ENCODE measurements at places on chromosomes 4 and X. TPM values are rescaled to one million over a fixed set of nuclear protein-coding genes. Genes with fewer than 3 reads are reported as not detected.

The ZDHHC15 gene
- 1.5 TPM for polyA plus RNA-seq

The TMPRSS11B gene
- polyA plus RNA-seq: 0.03 TPM

DNA sequence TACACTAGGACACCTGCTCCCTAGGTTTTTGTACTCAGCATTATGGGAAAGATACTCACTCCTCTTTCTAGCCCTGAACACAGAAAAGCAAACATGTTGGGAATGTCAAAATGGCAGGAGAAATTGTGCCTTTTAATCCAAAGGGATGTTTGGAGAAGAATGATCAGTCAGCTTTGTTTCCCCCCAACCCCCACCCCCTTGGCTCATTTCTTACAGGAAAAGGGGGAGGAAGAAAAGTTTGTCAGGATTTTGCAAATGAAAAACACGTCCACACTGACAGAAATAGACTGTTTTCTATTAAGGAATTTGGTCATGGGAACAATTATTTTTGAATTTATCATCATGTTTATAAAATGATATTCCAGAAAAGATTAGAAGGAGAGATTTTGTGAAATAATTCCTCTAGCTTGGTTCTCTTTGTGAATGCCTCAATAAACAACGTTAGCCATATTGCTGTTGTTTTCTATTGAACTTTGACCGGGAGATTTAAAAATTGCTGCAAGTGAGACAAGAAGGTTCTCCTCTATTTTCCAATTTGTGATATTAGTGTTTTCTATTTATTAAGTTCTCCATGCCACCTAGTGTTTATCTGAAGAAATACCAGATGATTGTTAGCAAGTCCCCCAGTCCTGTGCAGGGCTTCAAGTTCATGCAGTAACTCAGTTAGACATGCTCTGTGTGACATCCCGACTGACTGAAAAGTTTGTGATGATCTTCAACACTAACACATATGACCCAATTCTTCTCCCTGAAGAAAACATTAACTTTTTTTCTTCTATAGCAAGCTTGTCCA is 31.3 kb upstream of the TFDP3 start:
- no peak for DNase-seq

- DNase-seq: no peak
Observed at GRCh38 chrX:19627081-19627480, 111.8 kb upstream of the MAP3K15 start.

The SLC7A11 gene
- polyA plus RNA-seq: 0.96 TPM

The NUDT10 gene
- polyA plus RNA-seq: 4.6 TPM

The MAGEB2 gene
- not detected for polyA plus RNA-seq

The SPANXC gene
- not detected for polyA plus RNA-seq

DNA sequence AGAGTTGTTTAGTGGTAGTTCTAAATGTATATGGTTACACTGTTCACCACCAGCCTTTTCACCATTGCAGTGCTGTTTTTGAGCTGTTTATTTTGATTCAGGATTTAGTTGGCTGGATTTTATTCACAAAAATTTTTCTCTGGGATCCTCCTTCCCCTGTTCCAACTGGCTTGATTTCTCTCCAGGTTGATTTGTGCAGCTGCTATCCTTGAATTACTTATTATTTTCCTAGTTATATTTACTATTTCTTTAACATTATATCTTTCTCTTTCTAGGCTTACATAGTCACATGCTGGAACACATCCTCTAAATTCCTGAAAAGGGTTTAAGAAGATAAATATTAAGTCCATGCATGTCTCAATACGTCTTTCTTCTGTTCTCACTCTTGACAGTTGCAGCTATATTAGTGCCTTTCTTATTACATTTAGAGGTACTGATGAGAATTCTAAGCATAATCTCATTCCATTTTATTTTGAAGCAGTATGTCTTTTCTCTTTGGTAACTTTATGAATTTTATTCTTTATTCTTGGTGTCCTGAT is 82.2 kb downstream of the SUPT20HL2 start:
- no peak for DNase-seq

The F8A2 gene
- not detected for polyA plus RNA-seq

The NDST3 gene
- polyA plus RNA-seq: 0.85 TPM

The CT45A10 gene
- not detected for polyA plus RNA-seq

GRCh38 chr4:111988514-111988913 is 156.7 kb upstream of the FAM241A start:
- DNase-seq: no peak

DNA sequence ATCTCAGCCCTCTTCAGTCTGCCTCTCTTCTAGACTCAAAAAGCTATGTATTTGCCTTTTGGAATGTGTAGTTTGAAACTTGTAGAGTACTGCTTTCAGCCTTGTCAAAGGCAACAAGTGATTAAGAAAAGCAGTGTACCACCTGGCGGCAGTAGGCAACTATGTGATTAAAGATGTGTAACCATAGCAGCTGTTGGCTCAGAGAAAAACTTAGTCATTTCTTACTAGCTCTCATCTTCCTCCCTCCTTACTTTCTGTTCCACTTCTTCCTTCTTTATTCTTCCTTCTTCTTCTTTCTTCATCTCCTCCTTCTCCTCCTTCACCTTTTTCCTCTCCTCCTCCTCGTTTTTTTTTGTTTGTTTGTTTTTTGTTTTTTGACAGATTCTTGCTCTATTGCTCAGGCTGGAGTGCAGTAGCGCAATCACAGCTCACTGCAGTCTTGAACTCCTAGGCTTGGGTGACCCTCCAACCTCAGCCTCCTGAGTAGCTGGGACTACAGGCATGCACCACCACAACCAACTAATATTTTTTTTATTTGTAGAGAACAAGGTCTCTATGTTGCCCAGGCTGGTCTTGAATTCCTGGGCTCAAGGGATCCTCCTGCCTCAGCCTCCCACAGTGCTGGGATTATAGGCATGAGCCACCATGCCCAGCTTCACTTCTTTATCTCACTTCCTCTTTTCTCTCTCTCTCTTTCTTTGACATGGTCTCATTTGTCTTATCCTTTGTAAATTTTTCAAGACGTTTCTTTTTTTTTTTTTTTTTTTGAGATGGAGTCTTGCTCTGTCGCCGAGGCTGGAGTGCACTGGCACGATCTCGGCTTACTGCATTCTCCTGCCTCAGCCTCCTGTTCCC is 32.6 kb downstream of the ABHD18 start:
- no peak for DNase-seq

DNA sequence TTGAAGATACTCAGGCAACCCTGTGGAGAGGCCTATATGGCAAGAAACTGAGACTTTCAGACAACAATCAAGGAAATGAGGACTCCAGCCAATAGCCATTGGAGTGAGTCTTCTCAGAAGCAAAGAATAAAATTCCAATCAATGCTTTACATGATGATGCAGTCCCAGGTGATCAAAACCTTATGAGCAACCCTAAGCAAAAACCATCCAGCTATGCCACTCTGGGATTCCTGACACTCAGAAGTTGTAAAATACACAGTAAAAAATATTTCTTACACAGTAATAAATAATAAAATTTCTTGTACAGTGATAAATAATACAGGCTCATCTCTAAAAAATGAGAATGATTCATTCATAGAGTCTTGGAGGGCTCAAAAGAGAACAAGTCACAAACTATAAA is 150.6 kb downstream of the IL15 start:
- DNase-seq: no peak

The REPS2 gene
- polyA plus RNA-seq: 3.7 TPM

- no peak for DNase-seq
Observed at GRCh38 chr4:140904904-140905303, 148.7 kb upstream of the TBC1D9 start.

DNA sequence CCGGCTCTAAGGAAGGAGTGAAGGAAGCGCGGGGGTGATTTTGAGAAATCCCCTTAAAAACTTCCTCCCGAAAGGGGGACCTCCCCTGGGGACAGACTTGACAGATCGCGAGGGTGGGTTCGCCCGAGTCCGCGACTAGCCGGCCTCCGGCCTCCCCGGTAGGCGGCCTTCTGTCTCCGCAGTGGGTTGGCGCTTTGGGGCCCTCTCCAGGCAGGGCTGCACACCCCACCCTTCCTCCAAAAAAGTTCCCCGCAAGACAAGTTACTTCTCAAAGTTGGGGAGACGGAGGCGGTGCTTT is 24.8 kb downstream of the HOPX start:
- peak; percentile 35 for DNase-seq

The FGA gene
- polyA plus RNA-seq: 23.0 TPM

The FAM47E gene
- polyA plus RNA-seq: 11.9 TPM

DNA sequence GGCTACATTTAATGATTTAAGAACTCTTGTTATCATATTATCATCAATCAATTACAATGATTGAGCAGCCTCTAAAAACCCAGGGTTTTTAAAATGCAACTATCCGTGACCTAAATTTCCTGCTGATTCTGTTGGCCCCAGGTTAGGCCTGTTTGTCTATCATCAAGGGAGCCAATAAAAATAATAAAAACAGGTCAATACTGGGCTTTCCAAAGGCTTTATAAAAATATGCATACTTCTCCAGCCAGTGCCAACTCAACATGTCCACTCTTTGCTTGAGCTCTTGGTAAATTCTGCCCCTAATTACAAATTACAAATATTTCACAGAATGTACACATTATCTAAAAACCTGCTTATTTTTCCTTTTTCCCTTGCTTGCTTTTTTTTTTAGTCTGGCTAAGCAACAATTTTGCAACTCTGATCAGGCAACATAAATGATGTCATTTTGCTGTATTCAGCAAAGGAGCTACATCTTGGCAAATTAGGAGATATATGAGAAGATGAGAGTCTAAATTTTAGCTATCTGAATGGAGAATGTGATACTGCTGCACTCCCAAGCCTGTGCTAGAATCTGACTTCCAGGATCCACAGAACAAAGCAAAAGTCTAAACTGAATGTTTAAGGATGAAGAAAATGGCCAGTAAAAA is 204.0 kb downstream of the SCFD2 start:
- no peak for DNase-seq

DNA sequence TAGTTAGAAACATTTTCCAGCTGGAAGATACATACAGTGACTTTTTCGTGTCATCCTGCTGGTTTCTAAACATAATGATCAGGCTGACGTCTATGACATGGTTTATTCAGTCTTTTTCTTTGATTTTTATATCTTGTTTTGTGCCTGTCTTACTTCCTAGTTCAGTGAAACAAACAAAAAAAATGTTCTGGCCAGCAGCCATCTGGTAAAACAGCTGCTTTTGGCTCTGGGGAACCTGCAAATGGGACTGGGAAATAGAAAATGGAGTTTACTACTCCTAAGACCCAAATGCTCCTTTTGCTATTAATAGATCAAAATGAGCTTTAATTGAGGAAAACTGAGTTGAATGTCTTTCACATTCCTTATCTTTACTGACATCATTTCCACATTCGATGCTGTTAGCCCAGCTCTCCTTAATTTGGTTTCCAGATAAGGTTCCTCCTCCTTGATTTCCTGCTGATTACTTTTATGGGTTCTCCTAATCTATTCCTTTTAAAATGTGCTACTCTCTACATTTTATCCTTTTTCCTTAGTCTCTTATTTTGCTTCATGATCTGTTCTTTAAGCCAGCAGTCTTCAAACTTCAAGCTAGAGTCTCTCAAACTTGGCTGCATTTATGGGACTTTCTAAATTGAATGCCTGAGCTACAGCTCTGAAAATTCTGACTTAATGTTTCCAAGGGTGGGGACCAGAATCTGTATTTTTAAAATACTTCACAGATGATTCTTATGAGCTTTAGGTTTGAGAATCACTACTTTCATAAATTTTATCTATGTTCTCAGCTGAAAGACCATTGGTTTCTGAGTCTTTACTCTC is 499.5 kb downstream of the ANKRD50 start:
- no peak for DNase-seq

- DNase-seq: no peak
Observed at GRCh38 chr4:140793291-140793690, 37.1 kb upstream of the TBC1D9 start.

DNA sequence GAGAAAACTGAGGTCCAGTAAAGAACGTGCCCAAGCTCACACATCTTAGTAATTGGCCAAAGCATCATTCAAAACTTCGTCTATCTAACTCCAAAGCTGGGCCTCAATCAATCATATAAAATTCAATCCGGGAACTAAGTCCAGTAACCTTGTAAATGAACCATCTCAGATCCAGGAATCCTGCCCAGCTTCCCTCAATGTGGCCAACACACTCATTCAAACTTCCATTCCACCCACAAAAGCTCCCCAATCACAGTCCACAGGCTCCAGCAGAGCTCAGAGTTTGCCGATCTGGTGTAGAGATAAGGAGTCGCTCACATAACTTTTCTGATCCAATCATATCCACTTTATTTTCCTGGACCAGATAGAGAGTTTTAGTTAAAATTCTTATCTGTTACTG is 144.8 kb downstream of the SPATA18 start:
- no peak for DNase-seq

- DNase-seq: no peak
Observed at GRCh38 chrX:107673431-107673830, 45.1 kb downstream of the PRPS1 start.

- DNase-seq: no peak
Observed at GRCh38 chr4:33072298-33073089, 2352.3 kb downstream of the PCDH7 start.

DNA sequence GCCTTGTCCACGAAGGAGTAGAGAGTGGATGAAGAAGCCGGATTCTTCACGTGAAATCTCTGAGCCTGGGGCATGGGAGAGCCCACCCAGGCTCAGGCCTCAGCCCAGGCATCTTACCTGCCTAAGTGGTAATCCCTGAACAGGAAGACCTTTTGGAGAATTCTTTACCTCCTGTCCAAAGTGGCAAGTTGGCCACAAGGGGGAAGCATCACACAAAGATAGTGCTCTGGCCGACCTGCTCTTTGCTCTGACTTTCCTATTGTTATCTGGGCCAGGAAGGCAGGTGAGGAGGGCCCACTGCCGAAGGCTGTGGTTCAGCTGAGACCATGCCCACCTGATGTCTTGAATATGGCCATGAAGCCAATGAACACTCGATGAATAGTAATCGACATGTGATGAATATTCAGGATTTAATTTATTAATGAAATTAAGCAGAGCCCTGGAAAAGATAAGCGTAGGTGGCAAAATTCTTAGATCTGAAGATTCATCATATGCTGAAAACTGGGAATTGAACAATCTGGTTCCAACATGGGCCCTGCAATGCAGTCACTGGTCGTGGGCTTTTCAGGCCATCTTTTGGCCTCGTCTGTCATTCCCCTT is 93.8 kb downstream of the PDGFRA start:
- peak; percentile 57 for DNase-seq

The RS1 gene
- 0.03 TPM for polyA plus RNA-seq

GRCh38 chr4:19592391-19592790 is 659.3 kb upstream of the SLIT2 start:
- no peak for DNase-seq

The UBE2K gene
- polyA plus RNA-seq: 55.5 TPM
